ENCODE measurements at places on chromosomes 2 and 18. TPM values are rescaled to one million over a fixed set of nuclear protein-coding genes. Genes with fewer than 3 reads are reported as not detected.

The RPRM gene
- not detected for total RNA-seq

The CYP26B1 gene
- total RNA-seq, result 1.3 TPM

The FKBP7 gene
- total RNA-seq, result 24.3 TPM

The HSPD1 gene
- 310 TPM for total RNA-seq

The CCDC178 gene
- total RNA-seq, result not detected

The ANKRD30BL gene
- total RNA-seq, result not detected

The CCDC138 gene
- total RNA-seq, result 5.8 TPM

The C1QL2 gene
- total RNA-seq, result not detected

The KANSL1L gene
- total RNA-seq, result 9.7 TPM

The SLC5A7 gene
- total RNA-seq, result not detected

The CRYGC gene
- not detected for total RNA-seq

The EML4 gene
- 23.5 TPM for total RNA-seq

The CCL20 gene
- 2.1 TPM for total RNA-seq

The UPP2 gene
- total RNA-seq, result not detected

The STPG4 gene
- total RNA-seq, result 0.09 TPM

The MERTK gene
- total RNA-seq, result 17.3 TPM

The TLX2 gene
- not detected for total RNA-seq

The SMARCAL1 gene
- 11.2 TPM for total RNA-seq

The ALLC gene
- not detected for total RNA-seq

The FOXI3 gene
- not detected for total RNA-seq

The SIX3 gene
- total RNA-seq, result not detected

The ZNF521 gene
- total RNA-seq, result 78.2 TPM

The POTEI gene
- total RNA-seq, result 0.09 TPM

The ZC3H6 gene
- total RNA-seq, result 2.9 TPM

The DPYSL5 gene
- total RNA-seq, result not detected

The STRADB gene
- 26.5 TPM for total RNA-seq

The RRM2 gene
- 17.1 TPM for total RNA-seq

The FBXO41 gene
- 0.56 TPM for total RNA-seq

The CHST10 gene
- 11.5 TPM for total RNA-seq

The SCN9A gene
- 1.2 TPM for total RNA-seq

The GAREM2 gene
- 0.63 TPM for total RNA-seq

The MDH1B gene
- 0.28 TPM for total RNA-seq

The GPR35 gene
- total RNA-seq, result under 0.01 TPM

The GYPC gene
- 5.8 TPM for total RNA-seq

The ANKRD30B gene
- not detected for total RNA-seq

The CKAP2L gene
- 3.0 TPM for total RNA-seq

The ANKRD62 gene
- total RNA-seq, result not detected

The ALK gene
- not detected for total RNA-seq

The RPL37A gene
- 4,338 TPM for total RNA-seq

The PROM2 gene
- total RNA-seq, result 0.19 TPM

The SLC11A1 gene
- total RNA-seq, result 0.19 TPM

The APOB gene
- 0.27 TPM for total RNA-seq

The REG1B gene
- not detected for total RNA-seq

The REG3A gene
- not detected for total RNA-seq

The MFSD6 gene
- 4.4 TPM for total RNA-seq

The C18orf32 gene
- 6.6 TPM for total RNA-seq

The CCNYL1 gene
- total RNA-seq, result 26.4 TPM

The UGT1A3 gene
- total RNA-seq, result not detected

The SNRNP200 gene
- total RNA-seq, result 55.1 TPM

The CNGA3 gene
- total RNA-seq, result not detected

The DPP4 gene
- total RNA-seq, result 5.0 TPM

The FOSL2 gene
- total RNA-seq, result 57.5 TPM

The RFTN2 gene
- 3.8 TPM for total RNA-seq

The FOXD4L1 gene
- total RNA-seq, result not detected

The TTL gene
- 43.1 TPM for total RNA-seq

The DOK6 gene
- total RNA-seq, result 0.28 TPM

The VSNL1 gene
- not detected for total RNA-seq

Data from endothelial cell of coronary artery (primary cell).